Chondrocyte (in vitro differentiated cells): ENCODE measurements at places on chromosomes 12 and 14.

DNA sequence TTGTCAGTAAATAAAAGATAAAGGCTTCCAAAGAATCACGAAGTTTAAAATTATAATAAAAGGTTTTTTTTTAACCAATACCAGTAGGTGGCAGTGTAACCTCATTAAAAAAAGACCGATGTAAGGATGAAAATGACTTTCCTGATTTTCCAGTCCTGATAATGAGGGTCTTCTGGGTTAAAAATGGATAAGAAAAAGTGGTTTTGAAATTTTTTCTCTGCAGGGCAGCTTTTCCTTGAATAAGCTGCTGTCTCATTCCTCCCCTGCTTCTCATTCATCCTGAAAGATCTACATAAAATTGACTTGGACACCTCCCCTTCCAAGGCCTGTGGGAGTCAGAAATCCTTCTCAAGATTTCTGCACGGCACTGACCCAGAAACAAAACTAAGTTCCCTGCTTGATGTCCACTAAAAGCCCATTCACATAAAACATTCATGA lies 58.9 kb upstream of the FBXO33 start:
- no peak for DNase-seq
- H3K36me3 ChIP-seq = no peaks in the 10 kb centered on the region
- H3K4me1 ChIP-seq = peaks cover 14% of the 10 kb centered on the region
- peaks cover 7% of the 10 kb centered on the region for H3K27me3 ChIP-seq

- H3K36me3 ChIP-seq = no peaks in the 10 kb centered on the region
- H3K27ac ChIP-seq = no peak overlapping the region
- DNase-seq = no peak
- H3K4me3 ChIP-seq = no peak overlapping the region
- no peaks in the 10 kb centered on the region for H3K4me1 ChIP-seq
- peaks cover 14% of the 10 kb centered on the region for H3K27me3 ChIP-seq
These were observed 198.1 kb downstream of the KCNH5 start for GRCh38 chr14:62847168-62847567.

- H3K27ac ChIP-seq = no peak overlapping the region
- H3K4me1 ChIP-seq = no peaks in the 10 kb centered on the region
- no peaks in the 10 kb centered on the region for H3K27me3 ChIP-seq
- DNase-seq = no peak
These were observed 1340.9 kb upstream of the TMEM132C start for GRCh38 chr12:126926023-126926594.

GRCh38 chr12:4412465-4412864 lies 33.0 kb upstream of the FGF23 start:
- no peaks in the 10 kb centered on the region for H3K36me3 ChIP-seq
- DNase-seq = no peak
- H3K27me3 ChIP-seq = peaks cover 56% of the 10 kb centered on the region

- H3K4me1 ChIP-seq = no peaks in the 10 kb centered on the region
- no peak overlapping the region for H3K27ac ChIP-seq
- peak; percentile 75 for DNase-seq
- H3K27me3 ChIP-seq = no peaks in the 10 kb centered on the region
- H3K36me3 ChIP-seq = peaks cover 15% of the 10 kb centered on the region
- no peak overlapping the region for H3K4me3 ChIP-seq
These were observed 38.7 kb upstream of the TRAF3 start for GRCh38 chr14:102738373-102739189.

DNA sequence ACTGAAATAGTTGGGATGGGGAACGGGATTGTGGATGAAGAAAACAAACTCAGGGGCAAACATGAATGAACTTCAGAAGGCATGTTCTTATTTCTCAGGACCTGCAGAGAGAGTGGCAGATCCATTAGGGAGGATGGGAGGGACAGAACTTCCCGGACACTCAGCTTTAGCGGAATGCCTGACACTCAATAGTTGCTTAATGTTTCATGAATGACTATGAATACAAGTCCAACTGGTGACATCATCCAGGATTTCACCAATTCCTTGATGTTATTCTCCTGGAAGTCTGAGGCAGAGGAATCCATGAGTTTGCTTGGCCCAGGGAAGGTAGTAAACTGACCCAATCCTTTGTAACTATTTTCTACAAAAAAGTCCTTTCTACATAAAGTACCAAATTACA lies 37.8 kb upstream of the LRRC10 start:
- no peaks in the 10 kb centered on the region for H3K27me3 ChIP-seq
- no peak overlapping the region for H3K4me3 ChIP-seq
- no peak for DNase-seq
- H3K36me3 ChIP-seq = peaks cover 1% of the 10 kb centered on the region
- peak overlapping the region; percentile 55 for H3K27ac ChIP-seq
- H3K4me1 ChIP-seq = peaks cover 17% of the 10 kb centered on the region

DNA sequence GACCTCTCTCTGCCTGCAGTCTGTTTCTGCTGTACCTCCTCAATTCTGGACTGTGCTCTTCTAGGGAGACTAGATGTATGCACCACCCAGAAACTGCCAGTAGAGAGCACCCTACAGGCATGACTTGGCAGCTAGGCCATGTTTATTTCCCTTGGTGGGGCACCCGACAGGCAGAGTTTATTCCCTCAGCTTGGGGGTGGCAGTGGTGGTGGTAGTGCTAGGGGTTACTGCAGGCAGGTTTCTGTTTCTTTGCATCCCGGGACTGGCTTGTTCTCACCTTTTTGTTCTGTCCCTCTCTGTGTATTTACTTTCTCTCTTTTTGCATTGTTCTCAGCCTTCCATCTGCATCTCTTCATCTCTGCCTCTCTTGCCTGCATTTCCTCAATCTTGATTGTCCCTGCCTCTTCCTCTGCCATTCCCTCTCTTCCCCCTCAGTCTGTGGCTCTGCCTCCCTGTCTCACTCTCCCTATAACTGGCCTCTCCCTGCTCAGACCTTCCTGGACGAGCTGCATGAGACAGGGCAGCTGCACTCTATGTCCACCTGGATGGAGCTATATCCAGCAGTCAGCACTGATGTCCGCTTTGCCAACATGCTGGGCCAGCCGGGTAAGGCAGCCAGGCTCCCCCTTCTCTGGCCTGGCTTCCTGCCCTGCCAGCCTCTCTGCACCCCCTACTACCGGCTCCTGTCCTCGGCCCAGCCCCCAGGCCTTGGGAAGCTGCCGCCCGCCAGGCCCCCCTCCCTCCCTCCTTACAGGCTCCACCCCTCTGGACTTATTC lies 13.8 kb downstream of the PRPF40B start:
- peaks cover 2% of the 10 kb centered on the region for H3K36me3 ChIP-seq
- H3K4me3 ChIP-seq = no peak overlapping the region
- peak overlapping the region; percentile 83 for H3K27ac ChIP-seq
- no peaks in the 10 kb centered on the region for H3K27me3 ChIP-seq

- H3K27ac ChIP-seq = no peak overlapping the region
- H3K4me1 ChIP-seq = peaks cover 27% of the 10 kb centered on the region
- H3K36me3 ChIP-seq = no peaks in the 10 kb centered on the region
These were observed 13.6 kb upstream of the GSG1 start for GRCh38 chr12:13117029-13117428.

DNA sequence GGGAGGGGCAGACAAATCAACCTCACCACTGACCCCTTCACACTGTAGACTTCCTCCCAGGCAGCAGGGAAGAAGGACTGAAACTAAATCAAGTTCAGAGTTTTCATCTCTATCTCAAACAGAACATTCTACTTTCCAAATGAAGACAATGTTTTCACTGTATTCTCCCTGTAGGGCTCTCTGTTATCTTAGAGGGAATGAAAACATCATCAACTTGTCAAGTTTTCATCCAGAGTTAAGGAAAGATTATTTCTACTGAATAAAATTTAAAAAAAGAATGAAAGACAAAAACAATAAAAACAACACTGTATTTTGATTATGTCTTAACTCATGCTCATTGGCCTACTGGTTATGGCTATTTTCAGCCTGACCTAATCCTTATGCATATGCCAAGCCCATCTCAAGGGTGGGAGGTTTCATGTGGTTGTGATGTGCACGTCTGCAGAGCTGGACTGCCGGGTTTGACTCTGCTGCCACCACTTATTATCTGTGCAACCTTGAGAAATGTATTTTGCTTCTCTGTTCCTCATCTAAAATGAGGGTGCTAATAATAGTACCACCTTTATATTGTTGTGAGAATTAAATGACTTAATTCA lies 152.0 kb upstream of the AVPR1A start:
- H3K27me3 ChIP-seq = no peaks in the 10 kb centered on the region
- peak overlapping the region; percentile 86 for H3K27ac ChIP-seq
- no peak overlapping the region for H3K4me3 ChIP-seq
- H3K4me1 ChIP-seq = peaks cover 63% of the 10 kb centered on the region
- no peaks in the 10 kb centered on the region for H3K36me3 ChIP-seq

- H3K4me3 ChIP-seq = no peak overlapping the region
- no peak for DNase-seq
- H3K27ac ChIP-seq = no peak overlapping the region
- no peaks in the 10 kb centered on the region for H3K27me3 ChIP-seq
- peaks cover 42% of the 10 kb centered on the region for H3K36me3 ChIP-seq
- peaks cover 9% of the 10 kb centered on the region for H3K4me1 ChIP-seq
These were observed 24.7 kb downstream of the RNF34 start for GRCh38 chr12:121424624-121424975.

DNA sequence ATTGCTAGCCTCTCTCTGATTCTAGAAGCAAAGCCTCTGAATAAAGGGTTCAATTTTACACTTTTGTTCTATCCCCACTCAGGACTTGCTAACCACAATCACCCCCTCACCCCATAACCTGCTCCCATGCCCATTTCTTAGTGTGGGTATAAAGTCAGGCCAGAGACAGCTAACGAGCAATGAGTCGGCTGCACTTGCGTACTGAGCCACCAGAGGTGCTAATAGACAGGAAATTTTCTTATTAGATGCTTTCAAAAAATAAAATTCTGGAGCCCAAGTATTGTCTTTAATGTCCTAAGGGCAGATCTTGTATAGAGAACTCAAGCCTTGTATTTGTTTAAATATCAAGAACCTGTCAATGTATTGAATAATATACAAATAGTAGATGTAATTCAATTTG lies 256.9 kb downstream of the SYT1 start:
- H3K36me3 ChIP-seq = no peaks in the 10 kb centered on the region
- no peak overlapping the region for H3K4me3 ChIP-seq
- peaks cover 8% of the 10 kb centered on the region for H3K27me3 ChIP-seq
- no peak for DNase-seq
- no peaks in the 10 kb centered on the region for H3K4me1 ChIP-seq
- no peak overlapping the region for H3K27ac ChIP-seq

GRCh38 chr14:92942576-92942975 lies 19.6 kb downstream of the CHGA start:
- peak; percentile 43 for DNase-seq
- peaks cover 7% of the 10 kb centered on the region for H3K4me1 ChIP-seq
- H3K36me3 ChIP-seq = peaks cover 7% of the 10 kb centered on the region
- H3K4me3 ChIP-seq = no peak overlapping the region
- H3K27ac ChIP-seq = no peak overlapping the region
- no peaks in the 10 kb centered on the region for H3K27me3 ChIP-seq

DNA sequence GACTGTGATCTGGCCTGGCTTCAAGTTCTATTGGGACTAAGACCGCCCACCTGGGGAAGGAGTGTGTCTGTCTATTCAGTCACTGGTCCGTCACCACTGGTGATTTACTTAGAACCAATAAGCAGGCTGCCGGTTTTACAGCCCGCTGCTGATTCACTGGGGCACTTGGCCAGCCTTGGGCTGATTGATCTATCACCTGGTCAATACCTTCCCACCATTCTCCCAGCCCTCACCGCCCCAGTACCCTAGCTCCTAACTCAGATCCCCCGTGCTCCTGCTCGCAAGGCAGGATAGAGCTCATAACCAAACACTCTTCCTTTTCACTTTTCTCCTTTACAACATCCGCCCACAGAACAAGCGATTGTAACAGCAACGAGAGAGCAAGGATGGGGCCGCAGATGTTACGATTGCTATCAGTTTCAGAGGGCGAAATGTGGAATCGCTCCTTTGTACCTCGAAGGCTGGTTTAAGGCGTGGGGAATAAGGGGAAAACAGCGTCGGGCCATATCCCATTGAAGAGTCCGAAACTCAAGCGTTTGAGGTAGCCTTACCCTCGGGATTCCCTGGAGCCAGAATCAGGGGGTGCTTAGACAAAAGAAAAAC lies 672 bp downstream of the RDH11 start:
- H3K4me1 ChIP-seq = peaks cover 20% of the 10 kb centered on the region
- H3K27ac ChIP-seq = peak overlapping the region; percentile 94
- no peaks in the 10 kb centered on the region for H3K27me3 ChIP-seq

GRCh38 chr12:5063149-5063548 lies 19.5 kb downstream of the KCNA5 start:
- H3K4me3 ChIP-seq = no peak overlapping the region
- H3K27me3 ChIP-seq = peaks cover 29% of the 10 kb centered on the region
- H3K27ac ChIP-seq = no peak overlapping the region
- H3K36me3 ChIP-seq = no peaks in the 10 kb centered on the region
- DNase-seq = no peak
- peaks cover 20% of the 10 kb centered on the region for H3K4me1 ChIP-seq

GRCh38 chr14:70567791-70568190 lies 32.7 kb downstream of the MED6 start:
- DNase-seq = no peak
- H3K36me3 ChIP-seq = peaks cover 24% of the 10 kb centered on the region
- H3K4me1 ChIP-seq = no peaks in the 10 kb centered on the region
- H3K4me3 ChIP-seq = no peak overlapping the region
- no peak overlapping the region for H3K27ac ChIP-seq

- H3K27me3 ChIP-seq = peaks cover 2% of the 10 kb centered on the region
- H3K36me3 ChIP-seq = no peaks in the 10 kb centered on the region
- H3K4me3 ChIP-seq = no peak overlapping the region
- DNase-seq = no peak
- no peak overlapping the region for H3K27ac ChIP-seq
These were observed 5.4 kb upstream of the RALGAPA1 start for GRCh38 chr14:35814371-35815005.
